ENCODE measurements at places on chromosomes 3 and 15. TPM values are rescaled to one million over a fixed set of nuclear protein-coding genes. Genes with fewer than 3 reads are reported as not detected.

DNA sequence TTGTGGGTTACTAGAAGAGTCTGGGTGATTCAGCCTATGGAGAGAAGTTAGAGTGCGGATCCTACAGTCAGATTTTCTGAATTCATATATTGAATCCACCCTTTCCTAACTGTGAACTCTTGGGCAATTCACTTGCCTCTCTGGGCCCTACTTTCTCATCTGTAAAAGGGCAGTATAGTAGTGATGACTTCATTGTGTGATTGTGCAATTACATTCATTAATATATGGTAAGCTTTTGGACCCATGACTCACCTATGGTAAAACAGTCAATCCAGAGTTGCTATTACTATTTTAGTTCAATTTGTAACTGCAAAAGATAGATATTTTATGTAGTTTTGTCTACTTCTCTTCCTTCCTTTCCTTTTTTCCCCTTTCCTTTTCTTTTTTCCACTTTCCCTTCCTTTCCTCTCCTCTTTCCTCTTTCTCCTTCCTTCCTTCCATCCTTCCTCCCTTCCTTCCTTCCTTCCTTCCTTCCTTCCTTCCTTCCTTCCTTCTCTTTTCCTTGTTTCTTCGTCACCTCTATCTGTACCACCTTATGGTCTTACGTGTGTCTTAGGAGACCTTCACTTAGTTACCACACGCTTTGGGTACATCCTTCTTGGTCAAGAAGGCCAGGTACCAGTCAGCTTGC lies 37.0 kb downstream of the GMNC start:
- DNase-seq, result no peak

DNA sequence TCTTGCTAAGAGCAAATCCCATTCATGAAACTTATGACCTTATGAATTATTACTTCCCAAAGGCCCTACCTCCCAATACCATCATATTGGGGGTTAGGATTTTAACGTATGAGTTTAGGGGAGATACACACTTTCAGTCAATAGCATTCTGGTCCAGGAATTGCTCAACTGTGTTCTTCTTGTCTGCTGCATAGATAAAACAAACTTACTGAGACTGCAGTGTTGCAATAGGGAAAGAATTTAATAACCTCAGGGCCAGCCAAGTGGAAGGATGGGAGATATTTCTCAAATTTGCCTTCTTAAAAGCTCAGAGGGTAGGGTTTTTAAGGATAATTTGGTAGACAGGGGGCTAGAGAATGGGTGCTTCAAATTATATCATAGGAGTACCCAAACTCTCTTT lies 625.8 kb downstream of the OTOL1 start:
- DNase-seq, result no peak

- DNase-seq, result no peak
Observed at GRCh38 chr3:153372326-153372725, 210.3 kb downstream of the RAP2B start.

GRCh38 chr3:40298075-40298474 lies 11.4 kb upstream of the EIF1B start:
- DNase-seq, result no peak

Gene MST1R
- polyA plus RNA-seq, result 6.0 TPM

Gene LRRC2
- polyA plus RNA-seq, result not detected

- no peak for DNase-seq
Observed at GRCh38 chr15:67114846-67115585, 49.6 kb downstream of the SMAD3 start.

DNA sequence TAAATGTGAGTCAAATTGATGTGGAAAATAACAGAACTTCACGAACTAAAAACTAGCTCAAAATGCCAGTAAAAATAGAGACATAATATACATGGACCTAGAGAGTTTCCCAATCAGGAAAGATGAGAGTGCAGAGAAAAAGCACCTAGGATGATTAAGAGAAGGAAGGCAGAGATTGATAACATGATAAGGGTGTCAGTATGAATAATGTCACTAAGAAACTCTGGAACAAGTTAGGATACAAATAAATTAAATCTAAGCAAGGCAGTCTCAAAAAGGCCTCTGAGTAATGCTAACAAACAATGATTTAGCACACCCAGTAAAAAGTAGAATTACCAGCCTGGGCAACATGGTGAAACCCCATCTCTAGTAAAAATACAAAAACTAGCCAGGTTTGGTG lies 304.7 kb upstream of the DPPA4 start:
- no peak for DNase-seq

DNA sequence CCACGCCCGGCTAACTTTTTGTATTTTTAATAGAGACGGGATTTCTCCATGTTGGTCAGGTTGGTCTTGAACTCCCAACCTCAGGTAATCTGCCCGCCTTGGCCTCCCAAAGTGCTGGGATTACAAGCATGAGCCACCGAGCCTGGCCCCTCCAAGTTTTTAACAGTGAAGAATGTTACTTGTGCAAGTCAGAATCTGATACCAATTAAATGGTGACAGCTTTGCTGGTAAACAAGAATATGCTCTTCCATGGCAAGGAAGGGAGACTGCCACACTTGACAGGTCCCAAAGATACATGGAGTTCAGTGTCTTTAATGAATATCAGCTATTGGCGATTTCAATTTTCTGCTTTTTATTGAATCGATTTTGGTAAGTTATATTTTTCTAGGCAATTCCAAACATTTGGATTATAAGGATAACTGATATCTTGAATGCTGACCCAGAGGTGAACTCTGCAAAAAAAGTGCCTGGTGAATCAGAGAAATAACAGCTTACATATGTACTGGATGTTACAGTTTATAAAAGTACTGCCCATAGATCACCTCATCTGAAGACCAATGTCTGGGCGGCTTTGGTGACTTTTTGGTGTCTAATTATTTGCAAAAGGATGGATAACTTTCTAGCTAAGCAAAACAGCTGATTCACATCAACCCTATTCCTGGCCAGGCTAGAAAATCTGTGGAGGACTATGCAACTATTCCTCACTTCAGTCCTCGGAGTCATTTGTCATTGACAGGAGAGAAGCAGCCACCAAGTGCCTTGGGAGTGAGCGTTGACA lies 1.2 kb downstream of the PARP16 start:
- no peak for DNase-seq

DNA sequence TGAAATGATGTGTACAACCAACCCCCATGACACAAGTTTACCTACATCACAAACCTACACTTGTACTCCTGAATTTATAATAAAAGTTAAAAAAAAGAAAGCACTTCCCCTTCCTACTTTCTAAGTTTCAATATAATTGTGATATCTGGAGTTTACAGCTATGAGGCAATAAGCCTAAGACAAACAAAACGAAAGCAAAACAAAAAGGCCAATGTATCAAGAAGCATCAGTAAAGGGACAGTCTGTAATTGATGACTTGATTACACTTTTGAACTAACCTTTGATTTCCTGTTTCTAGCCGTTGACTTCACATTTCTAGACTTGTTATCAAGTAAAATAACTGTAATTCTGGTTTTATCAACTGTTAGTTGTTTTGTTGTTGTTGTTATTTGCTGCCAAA lies 187.5 kb upstream of the CNTN3 start:
- no peak for DNase-seq

DNA sequence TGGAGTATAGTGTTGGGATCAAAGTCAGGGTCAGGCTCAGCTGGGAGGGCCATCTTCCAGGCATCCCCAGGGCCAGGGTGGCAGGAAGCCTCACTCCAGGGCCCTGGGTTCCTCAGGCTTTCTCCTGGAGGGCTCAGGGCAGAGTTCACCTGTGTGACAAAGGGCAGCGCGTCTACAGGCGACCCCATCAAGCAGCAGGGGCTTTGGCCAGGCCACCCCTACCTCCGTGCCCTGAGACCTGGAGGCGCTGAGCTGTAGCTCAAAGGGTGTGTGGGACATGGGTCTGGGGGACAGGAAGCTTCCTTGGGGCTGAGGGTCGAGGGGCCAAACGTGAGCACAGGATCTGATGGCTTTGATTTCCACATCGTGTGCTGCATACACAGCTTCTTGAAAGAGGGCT lies 12.8 kb downstream of the SPTBN5 start:
- no peak for DNase-seq

Gene TM6SF1
- polyA plus RNA-seq, result 0.12 TPM

Gene MELTF
- polyA plus RNA-seq, result 23.4 TPM

DNA sequence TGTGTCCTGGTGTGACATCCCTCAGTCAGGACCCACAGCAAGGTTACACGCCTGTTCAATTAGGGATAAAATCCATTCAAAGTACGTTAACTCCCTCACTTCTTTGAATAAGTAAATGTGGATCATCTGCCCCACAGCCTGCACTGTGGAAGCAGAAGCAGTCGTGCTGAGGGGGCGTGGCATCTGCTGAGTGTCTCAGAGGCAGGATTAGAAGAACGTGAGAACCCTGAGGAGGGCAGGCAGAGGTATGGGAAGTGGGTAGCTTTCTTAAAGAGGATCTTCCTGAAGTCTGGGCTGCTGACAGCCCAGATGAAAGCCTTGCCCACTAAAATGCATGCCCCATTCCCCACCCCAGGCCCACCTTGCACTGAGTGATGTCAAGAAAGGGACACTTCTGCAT lies 28.5 kb downstream of the CRABP1 start:
- DNase-seq, result no peak

Gene SLC28A2
- polyA plus RNA-seq, result not detected

GRCh38 chr15:67033571-67034044 lies 31.8 kb upstream of the SMAD3 start:
- no peak for DNase-seq

DNA sequence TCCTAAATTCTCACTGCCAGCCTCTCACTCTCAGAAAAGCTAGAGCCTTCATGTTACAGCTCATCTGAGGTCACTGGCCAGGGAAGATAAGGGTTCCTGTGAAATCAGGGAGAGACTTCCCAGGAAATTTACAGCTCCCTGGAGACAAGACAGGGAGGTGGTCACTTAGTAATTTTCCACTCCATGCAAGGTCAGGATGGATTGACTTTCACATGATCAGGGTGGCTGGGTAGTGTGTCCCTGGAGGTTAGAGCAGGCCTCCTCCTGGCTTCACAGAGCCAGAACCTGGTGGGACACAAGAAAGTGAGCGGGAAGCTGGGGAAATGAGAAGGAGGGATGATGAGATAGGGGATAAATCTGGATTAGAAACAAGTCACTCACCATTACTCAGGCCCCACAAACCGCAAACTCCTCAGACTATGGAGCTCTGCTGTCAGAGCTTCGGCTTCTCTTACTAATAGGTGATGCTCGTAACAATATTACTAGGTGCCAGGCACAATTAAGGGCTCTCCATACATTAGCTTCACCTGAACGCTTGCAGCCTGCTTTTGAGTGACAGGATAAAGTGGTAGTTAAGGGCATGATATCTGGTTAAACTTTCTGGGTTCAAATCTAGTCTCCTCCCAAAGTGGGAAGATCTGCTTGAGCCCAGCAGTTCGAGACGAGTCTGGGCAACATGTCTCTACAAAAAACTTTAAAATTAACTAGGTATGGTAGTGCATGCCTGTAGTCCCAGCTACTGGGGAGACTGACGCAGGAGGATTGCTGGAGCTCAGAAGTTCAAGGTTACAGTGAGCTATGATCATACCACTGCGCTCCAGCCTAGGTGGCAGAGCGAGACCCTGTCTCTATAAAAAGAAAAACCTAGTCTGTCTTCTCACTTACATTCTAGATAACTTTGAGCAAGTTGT lies 24.9 kb downstream of the DUOX2 start:
- DNase-seq, result no peak

- no peak for DNase-seq
Observed at GRCh38 chr3:43071313-43071893, 34.5 kb downstream of the POMGNT2 start.

Gene CHST14
- polyA plus RNA-seq, result 11.0 TPM

- no peak for DNase-seq
Observed at GRCh38 chr15:91150502-91151160, 50.6 kb downstream of the SV2B start.

Gene FAM81A
- 11.5 TPM for polyA plus RNA-seq

GRCh38 chr3:146102885-146103284 lies 58.1 kb downstream of the PLOD2 start:
- DNase-seq, result no peak

Gene PTPN23
- polyA plus RNA-seq, result 17.3 TPM

- no peak for DNase-seq
Observed at GRCh38 chr3:124992041-124992440, 57.5 kb upstream of the MUC13 start.

DNA sequence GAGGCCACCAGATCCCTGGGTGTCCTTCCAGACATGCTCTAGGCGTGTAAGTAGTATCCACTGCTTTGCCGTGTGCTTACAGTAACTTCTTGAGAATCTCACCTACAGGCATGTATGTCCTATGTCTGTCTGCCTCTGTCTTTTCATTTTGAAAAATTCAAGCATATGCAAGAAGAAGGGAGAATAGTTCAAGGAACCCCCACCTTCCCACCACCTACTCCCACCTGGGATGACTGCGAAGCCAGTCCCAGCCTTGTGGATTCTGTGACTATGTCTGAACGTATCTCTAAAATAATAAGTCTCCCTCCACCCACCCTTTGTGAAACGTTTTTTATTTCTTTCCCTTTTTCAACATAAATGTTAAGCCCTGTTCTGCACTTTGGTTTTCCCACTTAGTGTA lies 15.0 kb downstream of the CHST13 start:
- DNase-seq, result no peak

- DNase-seq, result peak; percentile 48
Observed at GRCh38 chr3:42063888-42064287, 27.3 kb upstream of the TRAK1 start.

GRCh38 chr3:113268311-113268710 lies 57.0 kb downstream of the BOC start:
- no peak for DNase-seq

- DNase-seq, result no peak
Observed at GRCh38 chr15:76278651-76279050, 32.6 kb downstream of the ETFA start.

DNA sequence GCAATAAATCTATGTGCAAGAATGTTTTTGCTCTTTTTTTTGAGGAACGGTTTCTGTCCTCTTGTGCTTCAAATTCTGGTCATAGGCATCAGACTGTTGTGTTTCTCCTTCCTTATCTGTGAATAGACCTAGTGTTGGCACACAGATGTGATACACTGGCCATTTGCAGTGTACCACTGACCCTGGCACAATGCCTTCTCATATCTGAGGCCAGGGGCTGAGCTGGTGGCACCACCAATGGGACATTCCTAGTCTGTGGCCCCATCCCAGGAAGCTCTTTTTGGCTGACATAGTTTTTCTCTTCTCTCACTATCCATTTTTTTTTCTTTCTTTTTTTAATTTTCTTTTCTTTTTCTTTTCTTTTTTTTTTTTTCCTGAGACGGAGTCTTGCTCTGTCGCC lies 40.4 kb downstream of the SH3GL3 start:
- no peak for DNase-seq

GRCh38 chr3:166125179-166125578 lies 288.0 kb upstream of the BCHE start:
- no peak for DNase-seq

Gene FOXB1
- not detected for polyA plus RNA-seq
